ENCODE measurements at places on chromosomes 7 and 10. TPM values are rescaled to one million over a fixed set of nuclear protein-coding genes. Genes with fewer than 3 reads are reported as not detected.

GRCh38 chr10:73989594-73990150 is 8.2 kb upstream of the VCL start:
- DNase-seq, result no peak

DNA sequence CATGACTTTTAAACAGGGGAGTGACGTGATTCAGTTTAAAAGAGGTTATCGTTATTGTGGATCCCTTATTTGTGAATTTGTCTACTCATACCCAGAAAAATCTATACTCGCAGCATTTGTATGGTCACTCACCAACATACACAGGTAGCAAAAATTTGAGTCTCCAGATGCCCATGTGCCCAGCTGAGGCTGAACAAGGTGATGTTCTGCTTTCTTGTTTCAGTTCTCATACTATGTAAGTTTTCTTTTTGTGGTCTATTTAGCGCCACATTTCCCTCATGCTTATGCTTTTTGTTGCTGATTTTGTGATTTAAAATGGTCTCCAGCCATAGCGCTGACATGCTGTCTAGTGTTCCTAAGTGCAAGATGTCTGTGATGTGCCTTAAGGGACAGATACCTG is 312.9 kb upstream of the SEMA3A start:
- DNase-seq, result no peak

GRCh38 chr7:153930696-153931095 is 121.5 kb upstream of the DPP6 start:
- no peak for DNase-seq

- DNase-seq, result no peak
Observed at GRCh38 chr7:36658335-36659171, 65.7 kb downstream of the AOAH start.

- DNase-seq, result no peak
Observed at GRCh38 chr10:53690524-53691240, 918.1 kb upstream of the MBL2 start.

- peak; percentile 12 for DNase-seq
Observed at GRCh38 chr10:86340176-86340990, 26.2 kb downstream of the GRID1 start.

DNA sequence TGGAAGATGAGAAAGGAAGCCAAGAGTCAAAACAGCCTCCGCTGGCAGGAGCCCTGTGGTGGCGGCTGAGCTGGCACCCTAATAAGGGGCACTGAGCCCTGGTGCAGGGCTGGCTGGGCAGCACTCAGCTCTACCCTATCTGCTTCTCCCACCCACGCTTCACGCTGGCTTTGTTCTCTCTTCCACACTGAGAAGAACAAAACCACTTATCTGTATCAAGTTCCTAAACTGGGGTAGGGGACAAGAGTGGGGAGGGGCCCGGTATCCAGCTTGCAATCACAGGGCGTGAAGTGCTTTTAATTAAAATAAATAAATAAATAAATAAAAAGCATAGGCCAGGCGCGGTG is 52.1 kb downstream of the FAM53B start:
- DNase-seq, result no peak

- DNase-seq, result peak; percentile 22
Observed at GRCh38 chr7:101932083-101932482, 114.7 kb downstream of the CUX1 start.

CISD1 gene
- 182 TPM for total RNA-seq

ADAM22 gene
- 1.3 TPM for total RNA-seq

ANKRD1 gene
- total RNA-seq, result 1,733 TPM

MAGI2 gene
- 3.9 TPM for total RNA-seq
